ENCODE measurements at places on chromosomes 4 and X. TPM values are rescaled to one million over a fixed set of nuclear protein-coding genes. Genes with fewer than 3 reads are reported as not detected.

NR3C2 gene
- polyA plus RNA-seq = 0.03 TPM

MND1 gene
- polyA plus RNA-seq = 4.5 TPM

AKAP14 gene
- polyA plus RNA-seq = not detected

ACSL1 gene
- polyA plus RNA-seq = 27.6 TPM

EPGN gene
- 83.9 TPM for polyA plus RNA-seq

- no peak for DNase-seq
Measured at GRCh38 chr4:69239092-69239491, 24.5 kb upstream of the UGT2B11 start.

GRCh38 chrX:135572436-135572835 is 52.0 kb downstream of the INTS6L start:
- DNase-seq = no peak

- no peak for DNase-seq
Measured at GRCh38 chr4:154489558-154490233, 1.9 kb downstream of the DCHS2 start.

DNA sequence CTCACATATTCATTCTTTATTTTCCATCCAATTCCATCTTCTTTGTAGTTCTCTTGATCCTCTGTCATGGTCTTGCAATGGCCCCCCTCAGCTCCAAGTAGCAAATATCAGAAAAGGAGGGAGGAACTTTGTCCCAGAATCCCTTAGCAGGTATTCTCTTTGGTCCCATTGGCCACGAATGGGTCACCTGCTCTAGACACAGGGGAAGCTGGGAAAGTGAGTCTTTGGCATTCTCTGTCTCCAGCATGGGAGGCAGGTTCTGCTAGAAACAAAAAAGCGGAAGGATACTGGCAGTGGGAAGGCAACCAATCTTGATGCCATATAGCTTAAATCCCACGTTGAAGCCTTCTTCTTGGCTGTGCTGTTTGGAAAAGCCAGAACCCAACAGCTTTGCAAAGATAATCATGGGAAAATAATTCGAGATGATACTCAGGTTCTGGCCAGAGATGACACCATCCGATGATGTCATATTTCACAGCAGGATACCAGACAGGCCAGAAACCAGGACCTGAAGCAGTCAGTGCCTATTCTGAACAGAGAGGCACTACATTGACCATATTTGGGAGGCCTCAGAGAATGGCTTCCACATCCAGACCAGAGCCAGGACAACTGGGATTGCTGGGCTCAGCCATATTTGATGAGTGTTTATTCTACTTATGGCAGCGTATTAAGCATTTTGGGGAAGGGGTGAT is 110.4 kb upstream of the ATXN3L start:
- DNase-seq = peak; percentile 29

- DNase-seq = no peak
Measured at GRCh38 chr4:168651374-168651773, 154.5 kb downstream of the PALLD start.

DNA sequence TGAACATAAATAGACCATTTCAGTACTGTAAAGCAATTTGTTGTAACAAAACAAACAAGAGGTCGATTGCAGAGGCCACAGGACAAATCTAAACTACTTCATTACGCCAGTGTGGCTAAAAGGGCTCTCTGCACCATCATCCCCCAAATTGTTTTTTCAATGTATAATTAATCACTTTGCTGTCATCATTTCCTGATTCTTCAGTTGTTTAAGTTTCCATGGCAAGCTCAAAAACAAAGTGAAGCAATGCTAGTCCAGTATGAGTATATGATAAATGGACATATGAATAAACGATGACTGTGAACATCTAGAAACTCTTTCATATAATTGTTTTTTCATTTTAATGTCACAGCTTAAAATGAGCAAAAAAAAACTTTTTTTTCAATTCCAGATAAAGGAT is 235.4 kb upstream of the FGF13 start:
- DNase-seq = no peak

- no peak for DNase-seq
Measured at GRCh38 chrX:22739276-22739675, 260.5 kb upstream of the DDX53 start.

DNA sequence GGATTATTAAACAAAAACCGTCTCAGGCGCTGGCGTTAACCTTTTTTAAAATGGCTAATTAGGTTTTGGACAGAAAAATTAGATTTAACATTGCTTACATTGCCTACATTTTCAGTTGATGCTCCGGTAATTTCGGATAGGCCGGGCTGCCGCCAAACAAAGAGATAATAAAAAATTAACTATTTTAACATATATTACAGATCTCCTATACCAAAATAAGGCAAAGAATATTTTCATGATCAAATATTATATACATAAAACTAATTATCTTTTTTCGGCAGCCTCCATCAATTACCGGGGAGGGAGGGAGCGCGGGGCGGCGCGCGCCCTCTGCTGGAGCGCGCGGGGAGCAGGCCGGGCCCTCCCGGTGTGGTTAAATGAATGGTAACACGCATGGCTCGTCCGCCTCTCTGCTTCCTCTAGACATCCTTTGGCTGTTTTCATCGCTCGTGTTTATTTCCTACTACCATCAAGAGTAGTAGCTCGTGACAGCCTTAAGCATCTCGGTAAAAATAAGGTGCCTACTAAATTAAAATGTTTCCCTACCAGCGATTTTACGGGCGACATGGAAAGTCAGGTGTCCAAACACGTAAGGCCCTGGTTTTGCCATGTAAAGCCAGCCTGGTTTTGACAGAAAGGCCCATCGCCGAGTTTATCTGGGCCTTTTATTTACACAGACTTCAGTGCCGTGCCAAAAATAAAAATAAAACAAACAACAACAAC is 52.4 kb upstream of the TMEM33 start:
- peak; percentile 21 for DNase-seq

DNA sequence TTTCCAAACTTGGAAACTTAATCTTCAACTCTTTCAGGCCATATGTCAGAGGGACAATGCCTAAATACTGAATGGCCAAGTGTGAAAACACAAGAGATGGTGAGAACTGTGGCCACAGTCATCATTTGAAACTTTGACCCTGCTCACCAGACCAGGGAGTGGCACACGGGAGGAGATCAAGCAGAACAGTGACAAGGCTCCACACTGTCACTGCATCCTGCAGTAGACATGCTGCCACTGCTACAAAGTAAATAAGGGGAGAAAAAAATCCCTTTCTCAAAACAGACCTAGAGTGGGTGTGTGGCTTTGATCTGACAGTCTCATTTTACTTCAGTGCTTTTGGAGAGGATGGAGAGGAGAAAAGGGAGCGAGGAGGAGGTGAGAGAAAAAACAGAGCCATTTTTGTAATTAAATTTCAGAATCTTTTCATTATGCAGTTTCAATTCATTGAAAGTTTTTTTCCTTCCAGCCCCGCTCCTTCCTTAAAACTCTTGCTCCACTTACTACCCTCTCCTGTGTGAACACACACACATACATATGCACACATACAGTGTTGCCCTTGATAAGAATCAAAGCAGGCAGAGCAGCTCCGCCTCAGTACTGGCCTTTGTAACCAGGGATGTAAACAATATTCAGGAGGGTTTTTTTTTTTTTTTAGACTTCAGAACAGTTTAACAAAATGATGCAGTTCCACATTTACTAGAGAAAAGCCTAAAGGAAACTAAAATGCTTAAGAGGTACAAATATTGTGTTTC is 34.4 kb downstream of the NEXMIF start:
- no peak for DNase-seq

- no peak for DNase-seq
Measured at GRCh38 chr4:70801265-70801809, 38.4 kb downstream of the GRSF1 start.

DNA sequence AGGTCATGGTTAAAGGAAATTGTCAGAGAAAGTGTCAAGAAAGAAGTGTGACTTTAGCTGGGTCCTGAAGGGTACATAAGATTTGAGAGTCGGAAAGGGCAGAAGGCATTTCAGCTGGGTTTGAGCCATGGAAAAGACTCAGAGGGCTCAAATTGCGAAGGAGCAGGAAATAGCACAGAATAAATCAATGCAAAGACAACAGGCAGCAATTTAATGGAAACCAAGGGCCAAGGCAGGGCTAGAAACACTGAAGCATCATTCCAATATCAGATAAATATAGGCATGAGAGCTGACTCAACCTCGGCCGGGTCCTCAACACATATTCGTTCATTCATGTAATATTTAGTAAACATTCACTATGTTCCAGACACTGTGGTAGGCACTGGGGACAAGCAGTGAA is 3.6 kb upstream of the FMR1 start:
- no peak for DNase-seq

GRCh38 chrX:79182616-79183015 is 38.1 kb downstream of the GPR174 start:
- DNase-seq = no peak

DNA sequence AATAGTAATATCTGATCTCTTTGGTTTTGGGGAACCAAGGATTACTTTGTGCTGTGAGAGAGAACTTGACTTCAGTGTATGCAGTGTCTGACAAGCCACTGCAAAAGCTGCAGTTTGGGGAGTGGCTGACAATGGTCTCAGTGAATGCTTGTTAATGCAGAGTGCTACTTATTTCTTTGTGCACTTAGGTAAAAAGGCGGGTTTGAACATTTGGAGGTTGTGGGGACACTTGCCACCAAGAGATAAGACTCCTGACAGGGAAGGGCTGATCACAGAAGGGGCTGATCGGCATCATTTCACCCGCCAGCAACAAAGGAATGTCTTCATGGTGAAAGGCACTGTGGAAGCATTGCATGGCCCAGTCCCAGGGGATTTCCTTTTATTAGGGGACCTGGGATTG is 28.6 kb upstream of the USP46 start:
- DNase-seq = no peak

- peak; percentile 76 for DNase-seq
Measured at GRCh38 chrX:20514358-20514757, 247.6 kb upstream of the RPS6KA3 start.

DNA sequence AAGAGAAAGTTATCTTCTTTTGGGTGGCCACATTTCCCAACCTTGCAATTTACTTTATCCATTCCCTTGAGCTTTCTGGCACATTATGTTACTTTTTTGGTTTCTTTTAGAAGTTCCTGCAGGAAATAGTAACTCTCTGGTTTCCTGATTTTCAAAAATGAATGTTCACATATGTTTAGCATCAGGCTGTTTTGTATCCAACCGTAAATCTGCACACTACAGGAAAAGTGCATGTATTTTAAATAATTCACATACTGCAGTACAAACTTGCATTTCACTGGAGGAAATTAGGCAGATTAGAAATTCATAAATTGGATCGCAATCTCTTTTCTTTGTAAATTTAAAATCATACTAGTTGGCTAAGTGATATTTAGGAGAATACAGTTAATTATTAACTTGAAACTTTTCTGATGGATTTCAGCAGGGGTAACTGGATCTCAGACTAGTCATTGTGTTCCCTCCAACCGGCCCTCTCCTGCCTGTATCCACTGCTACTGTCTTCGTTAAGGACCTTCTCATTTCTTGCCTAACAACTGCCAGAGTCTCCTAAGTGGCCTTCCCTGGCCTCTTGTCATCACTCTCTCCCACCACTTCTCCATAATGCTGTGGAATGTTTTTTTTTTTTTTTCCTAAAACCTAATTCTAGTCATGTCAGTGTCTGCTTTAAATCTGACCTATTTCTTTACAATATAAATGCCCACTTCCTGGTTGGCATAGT is 137.2 kb downstream of the UNC5C start:
- DNase-seq = no peak

DNA sequence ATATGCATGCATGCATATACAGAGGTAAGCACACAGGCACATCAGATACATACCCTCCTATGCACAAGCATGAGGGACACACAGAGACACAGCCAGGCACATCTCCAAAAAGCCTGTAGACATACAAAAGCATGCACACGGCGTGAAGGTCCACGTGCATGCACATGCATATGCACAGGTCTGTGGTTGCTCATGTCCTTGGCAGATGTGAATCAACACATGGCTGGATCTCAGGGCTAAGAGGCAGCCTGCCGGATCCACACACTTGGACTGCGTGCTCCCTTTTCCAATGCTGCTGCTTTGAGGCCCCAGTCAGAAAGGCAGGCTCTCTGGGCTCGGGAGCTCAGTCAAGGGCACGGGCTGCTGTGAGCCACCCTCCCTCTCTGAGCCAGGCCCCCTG is 3.6 kb downstream of the STARD8 start:
- DNase-seq = no peak

DNA sequence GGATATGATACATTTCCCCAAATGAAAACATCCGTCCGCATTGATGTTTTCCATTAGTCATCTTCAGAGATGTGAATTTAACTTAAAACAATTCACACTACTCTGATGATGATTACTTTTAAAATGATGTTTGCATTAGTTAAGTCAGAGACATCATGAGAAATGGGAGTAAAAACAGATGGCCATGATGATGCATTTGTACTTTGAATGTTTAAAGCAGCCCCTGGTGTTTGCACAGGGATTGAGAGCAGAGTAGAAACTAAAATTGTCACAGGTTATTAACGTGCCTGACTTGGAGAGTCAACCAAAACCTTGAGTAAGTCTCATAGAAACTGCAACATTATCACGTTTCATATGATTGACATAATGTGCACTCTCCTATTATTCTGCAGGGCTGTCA is 117.2 kb downstream of the CFAP299 start:
- no peak for DNase-seq

DNA sequence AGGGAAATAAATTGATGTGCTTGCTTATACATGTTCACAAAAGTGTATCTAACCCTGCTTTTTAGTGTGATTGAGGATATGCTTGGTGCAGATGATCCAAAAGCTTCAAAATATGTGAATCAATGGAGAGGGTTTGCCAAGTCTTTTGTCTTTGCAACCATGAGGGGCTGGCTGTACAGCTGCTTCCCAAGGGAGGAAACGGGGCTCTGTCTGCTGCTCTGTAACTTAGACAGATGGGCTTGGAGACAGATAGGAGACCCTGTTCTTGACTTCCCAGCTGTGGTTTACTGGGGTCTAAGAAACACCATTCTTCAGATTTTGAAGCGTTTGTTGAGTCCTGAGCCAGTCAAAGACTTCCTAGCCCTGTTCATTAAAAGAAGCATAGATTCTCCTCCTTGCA is 152.3 kb downstream of the DCLK2 start:
- DNase-seq = no peak

DNA sequence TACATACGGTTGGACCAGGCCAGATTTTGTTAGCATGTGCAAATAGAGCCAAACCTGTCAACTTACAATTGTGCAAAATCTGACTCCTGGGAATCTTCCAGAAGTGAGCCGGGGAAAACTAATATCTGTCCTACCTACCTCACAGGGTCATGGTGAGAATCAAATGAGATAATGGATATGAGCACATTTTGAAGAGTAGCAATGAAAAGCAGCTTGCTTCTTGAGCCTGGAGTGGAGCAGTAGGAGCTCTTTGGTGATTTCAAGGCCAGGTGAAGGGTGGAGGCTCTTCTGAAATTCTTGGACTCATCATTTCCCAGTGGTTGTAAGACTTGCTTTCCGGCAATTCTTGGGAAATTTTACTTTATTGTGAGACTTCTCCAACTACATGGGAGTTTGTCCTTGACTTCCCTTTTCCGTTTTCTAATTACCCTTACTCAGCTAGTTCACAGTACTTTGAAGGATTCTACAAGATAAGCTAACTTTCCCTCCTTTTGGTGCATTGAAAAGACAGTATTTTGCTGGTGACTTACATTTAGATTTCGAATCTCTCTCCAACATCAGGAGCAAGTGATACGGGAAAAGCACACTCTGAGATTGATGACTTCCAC is 12.2 kb downstream of the PLAC1 start:
- no peak for DNase-seq

All from mammary epithelial cell (primary cell).